D721Med (cell line): ENCODE measurements at places on chromosomes 12 and 14.

DNA sequence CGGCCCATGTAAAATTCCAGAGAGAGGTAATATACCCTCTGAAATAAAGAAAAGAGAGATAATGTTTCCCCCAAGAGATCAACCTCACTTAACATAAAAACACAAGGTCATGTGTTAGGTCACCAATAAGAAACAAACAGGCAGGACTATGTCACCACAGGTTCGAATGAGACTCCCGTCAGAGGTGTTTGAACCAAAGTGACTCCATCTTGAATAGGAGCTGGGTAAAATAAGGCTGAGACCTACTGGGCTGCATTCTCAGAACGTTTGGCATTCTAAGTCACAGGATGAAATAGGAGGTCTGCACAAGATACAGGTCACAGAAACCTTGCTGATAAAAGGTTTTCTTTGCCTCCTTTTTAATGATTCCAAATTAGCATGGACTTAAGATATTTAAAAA lies 6.5 kb downstream of the PYGL start:
- no peak for DNase-seq

DNA sequence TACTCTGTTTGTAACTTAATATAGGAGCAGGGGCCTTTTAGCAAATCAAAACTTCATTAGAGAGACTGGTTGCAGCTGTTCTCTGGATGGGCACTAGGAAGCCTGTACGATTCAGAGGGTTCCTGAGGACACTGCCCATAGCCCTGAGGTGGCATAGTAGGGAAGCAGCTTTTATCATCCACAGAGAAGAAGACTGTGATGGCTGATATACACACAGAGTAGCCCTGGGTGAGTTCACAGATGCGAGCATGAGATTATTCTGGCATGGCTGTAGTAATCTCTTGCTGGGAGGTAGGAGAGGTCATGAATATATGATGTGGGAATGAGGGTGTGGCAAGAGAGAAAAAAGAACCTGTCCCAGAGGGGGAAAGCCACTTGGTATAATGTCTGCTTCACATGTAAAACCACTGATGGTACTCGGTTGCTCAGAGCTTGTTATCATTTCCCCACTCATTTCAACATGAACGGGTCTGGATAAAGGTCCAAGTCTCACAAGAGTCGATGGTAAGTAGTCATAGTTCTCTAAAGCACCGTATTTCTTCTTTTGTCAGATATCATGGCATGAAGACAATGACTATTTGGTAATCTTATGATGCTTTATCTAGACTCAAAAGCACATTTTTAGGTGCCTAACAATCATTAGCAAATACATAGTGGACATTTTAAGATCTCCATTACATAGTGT lies 52.0 kb downstream of the PEBP1 start:
- DNase-seq: no peak

GRCh38 chr14:50402965-50403364 lies 6.3 kb upstream of the CDKL1 start:
- DNase-seq: no peak

DNA sequence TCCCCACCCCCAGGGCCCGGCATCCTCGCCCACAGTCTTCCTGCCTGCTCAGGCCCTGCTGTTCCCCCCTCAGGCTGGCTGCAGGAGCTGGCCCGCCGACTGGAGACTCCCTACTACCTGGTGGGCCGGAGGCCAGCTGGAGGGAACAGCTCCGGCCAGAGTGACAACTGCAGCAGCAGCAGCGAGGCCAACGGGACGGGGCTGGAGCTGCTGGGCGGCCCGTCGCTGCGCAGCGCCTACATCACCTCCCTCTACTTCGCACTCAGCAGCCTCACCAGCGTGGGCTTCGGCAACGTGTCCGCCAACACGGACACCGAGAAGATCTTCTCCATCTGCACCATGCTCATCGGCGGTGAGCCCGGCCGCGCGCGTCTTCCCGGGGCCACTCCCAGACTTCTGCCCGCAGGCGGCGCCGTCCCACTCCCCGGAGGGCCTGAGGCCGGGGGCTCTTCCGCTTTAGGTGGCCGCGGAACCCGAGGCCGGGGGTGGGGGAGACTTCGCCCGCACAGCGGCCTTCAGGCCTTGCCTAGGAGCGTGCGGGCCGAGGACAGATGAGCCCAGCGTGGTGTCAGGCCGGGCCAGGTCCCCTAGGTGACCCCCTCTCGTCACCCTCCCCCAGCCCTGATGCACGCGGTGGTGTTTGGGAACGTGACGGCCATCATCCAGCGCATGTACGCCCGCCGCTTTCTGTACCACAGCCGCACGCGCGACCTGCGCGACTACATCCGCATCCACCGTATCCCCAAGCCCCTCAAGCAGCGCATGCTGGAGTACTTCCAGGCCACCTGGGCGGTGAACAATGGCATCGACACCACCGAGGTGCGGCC lies 10.2 kb downstream of the KCNH3 start:
- DNase-seq: no peak

- DNase-seq: no peak
Observed at GRCh38 chr14:61556455-61556854, 138.9 kb upstream of the HIF1A start.

- no peak for DNase-seq
Observed at GRCh38 chr14:28023853-28024252, 742.7 kb upstream of the FOXG1 start.

GRCh38 chr14:105217774-105218173 lies 30.6 kb upstream of the BTBD6 start:
- DNase-seq: no peak

- DNase-seq: no peak
Observed at GRCh38 chr12:124751654-124752355, 111.9 kb downstream of the SCARB1 start.

DNA sequence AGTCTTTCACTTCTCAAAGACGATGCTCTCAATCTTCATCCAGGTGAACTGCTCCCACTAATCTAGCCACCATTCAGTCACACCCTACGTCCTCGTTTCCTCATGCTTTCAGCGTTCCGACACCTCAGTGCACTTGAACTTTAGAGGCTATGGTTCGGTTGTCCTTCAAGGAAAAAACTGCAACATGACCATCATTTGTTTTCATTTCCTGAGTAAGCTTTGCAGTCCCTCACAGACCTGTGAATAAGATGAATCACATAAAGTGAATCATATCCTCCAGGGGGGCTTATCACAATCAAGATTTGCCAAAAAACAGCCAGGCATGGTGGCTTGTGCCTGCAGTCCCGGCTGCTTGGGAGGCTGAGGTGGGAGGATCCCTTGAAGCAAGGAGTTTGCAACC lies 80.2 kb downstream of the TMCC3 start:
- no peak for DNase-seq
